ENCODE measurements at places on chromosomes 5 and 9.

- DNase-seq: no peak
These were observed 290.8 kb upstream of the MPDZ start for GRCh38 chr9:13570068-13570974.

GRCh38 chr5:107301999-107302398 lies 368.7 kb downstream of the EFNA5 start:
- no peak for DNase-seq

- no peak for DNase-seq
These were observed 364.7 kb downstream of the PRELID2 start for GRCh38 chr5:145470396-145470979.

GRCh38 chr9:93930070-93930469 lies 25.1 kb downstream of the BARX1 start:
- DNase-seq: no peak
